ENCODE measurements at places on chromosomes 3 and 15.

DNA sequence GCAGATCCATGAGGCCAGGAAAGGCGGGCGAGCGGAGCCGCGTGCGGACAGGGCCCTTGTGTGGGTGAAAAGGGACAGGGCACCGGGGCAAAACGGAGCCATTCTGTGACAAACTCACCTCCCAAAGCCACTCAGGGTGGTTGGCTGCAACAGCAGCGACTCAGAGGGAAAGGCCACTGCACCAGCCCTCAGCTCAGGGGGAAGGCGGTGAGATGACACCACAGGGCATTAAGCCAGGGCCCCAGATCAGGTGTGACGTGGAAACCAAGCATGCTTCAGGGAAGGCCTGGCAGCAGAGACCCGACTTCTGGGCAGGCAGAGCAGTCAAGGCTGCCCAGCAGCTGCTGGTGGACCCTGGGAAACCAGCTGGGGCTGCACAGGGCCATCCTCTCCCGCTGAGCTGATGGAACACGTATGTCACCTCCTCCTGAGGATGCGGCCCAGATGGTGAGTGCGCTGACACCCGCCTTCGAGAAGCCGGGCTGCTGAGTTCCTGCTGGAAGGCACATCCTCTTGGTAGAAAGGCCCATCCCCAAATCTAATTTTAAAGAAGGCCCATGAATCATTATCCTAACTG lies 82.3 kb downstream of the CHSY1 start:
- peak; percentile 86 for DNase-seq

GRCh38 chr3:175258763-175259162 lies 399.6 kb downstream of the NAALADL2 start:
- DNase-seq = no peak

DNA sequence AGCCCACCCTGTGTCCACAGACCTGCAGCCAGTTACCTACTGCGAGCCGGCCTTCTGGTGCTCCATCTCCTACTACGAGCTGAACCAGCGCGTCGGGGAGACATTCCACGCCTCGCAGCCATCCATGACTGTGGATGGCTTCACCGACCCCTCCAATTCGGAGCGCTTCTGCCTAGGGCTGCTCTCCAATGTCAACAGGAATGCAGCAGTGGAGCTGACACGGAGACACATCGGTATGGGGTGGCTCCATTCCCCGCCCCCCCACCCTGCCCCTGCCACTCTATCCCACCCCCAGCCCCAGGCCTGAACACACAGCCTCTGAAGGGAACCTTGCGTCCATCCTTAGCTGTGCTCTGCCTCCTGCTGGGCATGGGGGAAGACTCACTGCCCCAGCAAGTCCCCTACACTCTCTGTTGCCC lies 73.2 kb downstream of the AAGAB start:
- DNase-seq = no peak

DNA sequence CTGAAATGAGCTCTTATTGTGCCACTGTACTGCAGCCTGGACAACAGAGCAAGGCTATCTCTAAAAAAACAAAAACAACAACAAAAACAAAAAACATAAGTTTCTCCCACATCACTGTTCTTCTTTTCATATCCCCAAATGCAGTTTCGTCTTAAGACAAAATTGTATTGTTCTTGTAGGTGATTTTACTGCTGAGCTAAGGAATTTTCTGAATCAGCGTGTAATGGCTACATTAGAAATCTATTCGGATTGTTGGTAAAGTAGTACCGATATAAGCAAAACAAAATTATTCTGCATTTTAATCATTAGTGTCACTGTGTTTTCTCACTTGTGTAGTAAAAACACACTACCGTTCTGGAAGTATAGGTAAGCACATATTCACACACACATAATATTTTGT lies 512.5 kb downstream of the ROBO1 start:
- no peak for DNase-seq

DNA sequence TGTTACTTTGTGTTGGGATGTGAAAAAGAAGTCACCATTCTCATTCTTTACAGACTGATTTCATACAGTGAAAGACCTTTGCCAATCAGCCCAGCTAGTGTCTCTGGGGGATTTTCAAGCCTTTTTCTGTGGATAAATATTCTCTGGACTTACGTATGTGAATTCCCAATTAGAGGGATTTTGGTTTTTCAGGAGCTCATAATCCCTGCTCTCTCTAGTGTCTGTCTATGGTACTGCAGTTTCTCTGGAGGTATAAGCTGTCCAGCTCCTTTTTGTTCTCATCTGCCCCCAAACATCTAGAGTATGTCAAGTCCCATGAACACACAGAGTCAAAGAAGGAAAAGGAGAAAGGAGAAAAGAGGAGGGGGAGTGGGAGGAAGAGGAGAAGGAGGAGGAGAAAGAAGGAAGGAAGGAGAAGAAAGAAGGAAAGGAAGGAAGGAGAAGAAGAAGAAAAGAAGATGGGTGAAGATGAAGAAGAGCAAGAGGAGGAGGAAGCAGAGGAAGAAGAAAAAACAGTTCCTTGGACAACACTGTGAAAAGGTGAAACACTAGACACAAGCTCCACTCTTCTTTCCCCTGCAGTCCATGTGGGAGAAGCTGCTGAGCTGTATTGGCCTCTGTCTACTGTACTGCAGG lies 218.6 kb downstream of the GREM1 start:
- DNase-seq = no peak

- DNase-seq = no peak
These were observed 32.4 kb downstream of the SELENOT start for GRCh38 chr3:150635526-150635925.

DNA sequence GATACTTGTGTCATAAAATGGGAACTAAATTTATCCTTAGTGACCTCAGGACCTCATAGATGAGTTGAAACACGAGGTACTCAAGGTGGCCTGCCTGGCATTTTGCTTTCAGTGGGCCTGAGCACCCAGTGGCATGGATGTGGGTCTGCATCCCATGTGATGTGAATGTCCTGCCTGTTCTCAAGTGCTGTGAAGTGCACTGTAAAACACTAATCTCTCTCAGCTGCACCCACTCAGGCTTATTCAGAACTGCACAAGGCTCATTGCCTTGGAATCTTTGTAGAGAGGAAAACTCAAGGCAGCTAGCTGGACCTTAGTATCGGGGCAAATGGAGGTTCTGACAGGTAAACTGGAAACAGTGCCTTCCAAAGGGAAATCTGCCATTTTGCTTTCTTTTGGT lies 767.0 kb downstream of the TUSC7 start:
- DNase-seq = peak; percentile 88

DNA sequence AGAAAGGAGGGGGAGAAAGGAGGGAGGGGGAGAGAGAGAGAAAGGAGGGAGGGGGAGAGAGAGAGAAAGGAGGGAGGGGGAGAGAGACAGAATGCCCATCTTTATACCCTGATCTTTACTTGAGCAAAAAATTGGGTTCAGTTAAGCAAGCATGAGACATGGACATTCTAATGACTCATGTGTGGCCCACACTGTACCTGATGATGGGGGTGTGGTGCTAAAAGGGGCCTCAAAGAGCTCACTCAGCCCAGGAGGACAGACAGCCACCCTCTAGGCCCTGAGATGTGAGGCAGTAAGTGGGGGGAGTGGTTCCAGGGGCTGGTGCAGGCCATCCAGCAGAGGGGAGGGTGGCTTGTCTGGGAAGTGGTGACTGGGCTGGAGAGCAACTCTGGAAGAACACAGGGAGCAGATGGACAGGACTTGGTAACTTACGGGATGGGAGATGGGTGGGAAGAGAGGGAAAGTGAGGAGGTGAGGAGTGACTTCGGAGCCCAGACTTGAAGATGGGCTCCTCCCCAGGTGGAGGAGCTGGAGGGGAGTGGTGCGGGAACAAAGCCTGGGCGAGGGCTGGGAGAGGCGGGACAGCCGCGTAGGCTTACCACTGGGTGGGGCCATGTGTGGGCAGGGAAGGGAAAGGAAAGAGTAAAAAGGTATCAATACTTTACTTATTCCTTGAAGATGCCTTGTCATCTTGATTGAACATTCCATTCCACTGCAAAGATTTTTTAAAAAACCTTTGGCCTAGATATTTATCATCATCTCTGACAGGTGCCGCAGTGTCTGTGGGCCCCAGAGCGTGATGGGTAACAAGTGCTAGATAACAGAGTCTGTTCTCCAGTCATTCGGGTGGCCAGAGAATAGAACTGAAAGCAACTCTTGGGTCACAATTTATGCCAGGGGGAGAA lies 32.3 kb downstream of the TSPAN3 start:
- DNase-seq = no peak

Measured in NCI-H524 (cell line).